ENCODE measurements at places on chromosomes 16 and 17.

DNA sequence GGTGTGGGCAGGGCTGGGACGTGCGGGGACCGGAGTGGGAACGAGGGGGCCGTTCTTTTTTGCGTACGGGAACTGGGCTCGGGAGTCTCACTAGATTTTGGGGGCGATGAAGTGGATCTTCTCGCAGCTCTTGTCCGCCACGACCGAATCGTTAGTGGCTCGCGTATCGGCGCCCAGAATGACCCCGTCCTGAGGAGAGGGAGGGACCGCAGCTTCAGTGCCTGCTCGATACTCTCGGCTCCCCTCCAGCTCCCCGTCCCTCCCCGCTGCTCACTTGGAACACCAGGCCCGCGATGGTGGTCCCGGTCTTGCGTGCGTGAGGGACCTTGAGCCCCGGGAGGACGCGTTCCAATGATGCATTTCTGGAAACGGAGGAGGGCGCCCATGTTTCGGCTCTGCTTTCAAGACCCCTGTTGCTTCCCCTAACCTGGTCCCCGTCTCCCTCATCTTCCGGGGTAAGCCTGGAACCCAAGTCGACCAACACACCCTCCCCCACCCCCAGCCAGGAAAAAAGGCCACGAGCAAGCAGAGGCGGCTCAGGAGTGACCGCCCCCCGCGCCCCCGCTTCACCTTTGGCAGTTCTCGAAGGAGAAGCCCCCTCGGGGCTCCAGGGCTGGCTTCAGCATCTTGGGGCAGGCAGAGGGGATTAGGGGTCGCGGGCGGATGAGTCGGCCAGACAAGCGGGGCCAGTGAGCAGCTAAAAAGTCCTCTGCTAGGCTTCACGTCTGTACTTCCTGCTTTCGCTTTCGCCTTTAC, at the start of gene PSMB10:
Gene PSMB10, minus strand, starts transcription at position 727 of the 756 bp plus-strand sequence. Its CDS starts 101 bp downstream, at position 626.
- H3K4me1 ChIP-seq: no peaks in the 10 kb centered on the region
- peaks cover 2% of the 10 kb centered on the region for H3K36me3 ChIP-seq
- H3K27ac ChIP-seq: peak within 1 kb of the TSS; percentile 18

DNA sequence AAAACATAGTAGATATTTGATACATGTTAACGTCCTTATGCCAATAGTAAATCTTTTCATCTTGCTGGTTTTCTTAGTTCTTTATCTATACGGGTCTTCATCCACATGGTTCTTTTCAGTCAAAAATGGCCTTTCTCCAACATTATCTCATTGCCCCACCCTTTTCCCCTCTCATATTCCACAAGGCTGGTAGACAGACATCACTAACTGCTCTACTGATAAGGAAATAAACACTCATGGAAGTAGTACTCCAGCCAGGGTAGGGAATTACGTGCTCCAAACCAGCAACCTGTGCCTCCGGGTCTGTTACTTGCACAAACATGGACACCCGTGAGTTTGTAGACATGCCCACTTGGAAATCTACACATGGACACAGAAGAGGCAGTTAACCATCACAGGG, 141.4 kb downstream of the XYLT1 start:
- DNase-seq: no peak
- no peak overlapping the region for H3K4me3 ChIP-seq
- peaks cover 10% of the 10 kb centered on the region for H3K4me1 ChIP-seq
- H3K27ac ChIP-seq: peak overlapping the region; percentile 85
- H3K27me3 ChIP-seq: no peaks in the 10 kb centered on the region

GRCh38 chr17:73141411-73141810, 23.4 kb upstream of the SSTR2 start:
- no peak overlapping the region for H3K4me3 ChIP-seq
- H3K36me3 ChIP-seq: no peaks in the 10 kb centered on the region
- no peak for DNase-seq
- peaks cover 1% of the 10 kb centered on the region for H3K27me3 ChIP-seq
- no peak overlapping the region for H3K27ac ChIP-seq

GRCh38 chr17:74945543-74945942, 9.8 kb downstream of the OTOP3 start:
- no peak overlapping the region for H3K4me3 ChIP-seq
- DNase-seq: no peak
- no peaks in the 10 kb centered on the region for H3K27me3 ChIP-seq
- H3K36me3 ChIP-seq: no peaks in the 10 kb centered on the region
- H3K27ac ChIP-seq: no peak overlapping the region
- H3K4me1 ChIP-seq: no peaks in the 10 kb centered on the region

GRCh38 chr17:78323826-78324390, 36.0 kb downstream of the SOCS3 start:
- H3K4me1 ChIP-seq: no peaks in the 10 kb centered on the region
- H3K27ac ChIP-seq: peak overlapping the region; percentile 10
- no peak overlapping the region for H3K4me3 ChIP-seq
- H3K27me3 ChIP-seq: no peaks in the 10 kb centered on the region

DNA sequence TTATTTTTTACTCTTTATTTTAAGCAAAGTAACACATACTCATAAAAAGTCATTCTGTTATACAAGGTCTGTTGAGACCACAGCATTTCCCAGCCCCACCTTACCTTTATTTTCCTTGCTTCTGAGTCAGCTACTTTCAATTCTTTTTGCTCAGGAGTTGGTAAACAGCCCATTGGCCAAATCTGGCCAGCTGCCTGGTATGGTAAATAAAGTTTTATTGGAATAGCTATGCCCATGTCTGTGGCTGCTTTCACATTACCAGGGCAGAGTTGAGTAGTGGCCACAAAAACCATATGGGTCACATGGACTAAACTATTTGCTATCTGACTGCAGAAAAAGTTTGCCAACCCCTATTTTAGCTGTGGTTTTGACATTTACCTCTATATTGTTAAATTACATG, 3.4 kb upstream of the NSRP1 start:
- no peak overlapping the region for H3K27ac ChIP-seq
- H3K4me3 ChIP-seq: no peak overlapping the region
- H3K36me3 ChIP-seq: no peaks in the 10 kb centered on the region

- no peak overlapping the region for H3K4me3 ChIP-seq
- no peaks in the 10 kb centered on the region for H3K27me3 ChIP-seq
- H3K27ac ChIP-seq: no peak overlapping the region
- no peaks in the 10 kb centered on the region for H3K36me3 ChIP-seq
These were observed 607.1 kb downstream of the KCNJ2 start for GRCh38 chr17:70776441-70776840.

GRCh38 chr17:59652119-59652518, 32.4 kb downstream of the CLTC start:
- no peak overlapping the region for H3K27ac ChIP-seq
- H3K27me3 ChIP-seq: no peaks in the 10 kb centered on the region
- DNase-seq: no peak
- H3K4me3 ChIP-seq: no peak overlapping the region
- H3K4me1 ChIP-seq: no peaks in the 10 kb centered on the region
- H3K36me3 ChIP-seq: peaks cover 7% of the 10 kb centered on the region

- no peaks in the 10 kb centered on the region for H3K36me3 ChIP-seq
- H3K4me1 ChIP-seq: no peaks in the 10 kb centered on the region
- no peak overlapping the region for H3K4me3 ChIP-seq
- no peak for DNase-seq
- H3K27ac ChIP-seq: peak overlapping the region; percentile 84
These were observed 1.8 kb upstream of the MT2A start for GRCh38 chr16:56606476-56607108.

DNA sequence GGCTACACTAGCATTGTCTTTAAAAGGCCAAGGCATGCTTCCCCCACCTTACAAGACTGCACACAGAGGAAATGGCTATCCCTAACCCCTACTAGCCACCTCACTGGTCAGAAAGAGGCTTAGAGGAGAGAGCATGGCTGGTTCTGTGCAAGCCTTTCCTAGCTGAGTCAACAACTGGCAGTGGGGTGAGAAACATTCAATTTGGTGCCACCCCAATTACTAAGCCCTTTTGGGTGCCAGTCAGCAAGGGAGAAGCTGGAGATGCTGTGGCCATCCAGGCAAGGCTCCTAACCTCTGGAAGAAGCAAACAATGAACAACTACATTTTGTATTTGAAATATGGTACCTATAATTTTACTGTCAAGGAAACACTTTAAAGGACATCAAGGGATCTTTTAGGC, 4.7 kb upstream of the KAT7 start:
- no peaks in the 10 kb centered on the region for H3K36me3 ChIP-seq
- H3K27me3 ChIP-seq: no peaks in the 10 kb centered on the region
- no peaks in the 10 kb centered on the region for H3K4me1 ChIP-seq

GRCh38 chr17:58947824-58948223, 158.9 kb downstream of the TRIM37 start:
- H3K27me3 ChIP-seq: no peaks in the 10 kb centered on the region
- H3K4me1 ChIP-seq: no peaks in the 10 kb centered on the region
- DNase-seq: no peak
- no peaks in the 10 kb centered on the region for H3K36me3 ChIP-seq
- H3K27ac ChIP-seq: no peak overlapping the region

- H3K4me3 ChIP-seq: no peak overlapping the region
- no peaks in the 10 kb centered on the region for H3K36me3 ChIP-seq
- no peaks in the 10 kb centered on the region for H3K4me1 ChIP-seq
- no peak overlapping the region for H3K27ac ChIP-seq
- no peak for DNase-seq
- H3K27me3 ChIP-seq: no peaks in the 10 kb centered on the region
These were observed 1225.3 kb downstream of the CDH11 start for GRCh38 chr16:63896383-63897109.

GRCh38 chr16:11389631-11390565, 44.6 kb downstream of the RMI2 start:
- no peak overlapping the region for H3K27ac ChIP-seq
- H3K4me3 ChIP-seq: no peak overlapping the region
- no peak for DNase-seq
- no peaks in the 10 kb centered on the region for H3K27me3 ChIP-seq
- H3K36me3 ChIP-seq: no peaks in the 10 kb centered on the region
- H3K4me1 ChIP-seq: no peaks in the 10 kb centered on the region

DNA sequence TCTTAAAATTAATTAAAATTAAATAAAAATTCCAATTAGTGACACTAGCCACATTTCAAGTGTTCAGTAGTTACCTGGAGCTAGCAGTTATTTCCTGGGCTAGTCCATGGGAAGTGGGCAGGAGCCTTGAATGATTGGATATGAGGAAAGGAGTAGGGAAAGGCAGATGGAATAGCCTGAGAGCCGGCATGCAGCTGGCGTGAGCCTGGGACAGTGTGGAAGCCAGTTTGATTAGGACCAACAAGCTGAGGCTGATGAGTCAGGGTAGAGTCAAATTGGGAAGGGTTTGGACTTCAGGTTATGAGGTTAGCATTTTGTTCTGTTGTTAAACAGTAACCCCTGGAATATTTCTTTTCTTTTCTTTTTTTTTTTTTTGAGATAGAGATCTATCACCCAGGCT, 15.3 kb upstream of the GNA13 start:
- H3K4me1 ChIP-seq: no peaks in the 10 kb centered on the region
- no peaks in the 10 kb centered on the region for H3K27me3 ChIP-seq
- H3K4me3 ChIP-seq: no peak overlapping the region

GRCh38 chr16:83660282-83660681, 147.5 kb upstream of the HSBP1 start:
- H3K27ac ChIP-seq: no peak overlapping the region
- no peaks in the 10 kb centered on the region for H3K27me3 ChIP-seq
- DNase-seq: no peak
- no peak overlapping the region for H3K4me3 ChIP-seq

GRCh38 chr16:12470311-12471229, 333.1 kb downstream of the CPPED1 start:
- DNase-seq: peak; percentile 88
- H3K27ac ChIP-seq: no peak overlapping the region
- H3K4me3 ChIP-seq: no peak overlapping the region
- H3K4me1 ChIP-seq: no peaks in the 10 kb centered on the region
- no peaks in the 10 kb centered on the region for H3K27me3 ChIP-seq
- H3K36me3 ChIP-seq: no peaks in the 10 kb centered on the region

GRCh38 chr16:10828851-10829366, 10.3 kb upstream of the TVP23A start:
- H3K4me1 ChIP-seq: no peaks in the 10 kb centered on the region
- no peaks in the 10 kb centered on the region for H3K27me3 ChIP-seq
- H3K4me3 ChIP-seq: no peak overlapping the region
- H3K36me3 ChIP-seq: no peaks in the 10 kb centered on the region
- peak overlapping the region; percentile 98 for H3K27ac ChIP-seq
- DNase-seq: peak; percentile 98

GRCh38 chr17:70172923-70173322, 3.6 kb downstream of the KCNJ2 start:
- no peak overlapping the region for H3K4me3 ChIP-seq
- H3K27me3 ChIP-seq: no peaks in the 10 kb centered on the region
- no peaks in the 10 kb centered on the region for H3K4me1 ChIP-seq

- DNase-seq: no peak
- no peak overlapping the region for H3K27ac ChIP-seq
- H3K4me3 ChIP-seq: no peak overlapping the region
- no peaks in the 10 kb centered on the region for H3K4me1 ChIP-seq
These were observed 65.7 kb downstream of the ARSG start for GRCh38 chr17:68356949-68357455.

DNA sequence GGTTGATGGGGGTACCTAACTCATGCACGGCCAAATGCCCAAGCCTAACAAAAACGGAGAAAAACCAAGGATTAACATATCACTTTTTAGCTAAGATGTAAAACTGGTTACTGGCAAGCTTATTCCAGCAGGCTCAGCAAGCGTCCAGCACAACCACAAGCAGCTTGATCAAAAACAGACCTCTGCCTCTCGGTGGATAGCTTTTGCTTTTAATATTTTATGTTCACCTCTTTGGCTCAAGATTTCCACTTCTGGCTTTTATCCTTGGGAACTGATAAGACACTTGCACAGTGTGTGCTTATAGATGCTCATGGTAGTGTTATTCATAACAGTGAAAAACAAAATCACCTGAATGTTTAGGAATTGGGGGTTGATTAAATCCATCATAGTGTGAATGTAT, 206.9 kb upstream of the CACNG5 start:
- no peak overlapping the region for H3K27ac ChIP-seq
- H3K4me1 ChIP-seq: no peaks in the 10 kb centered on the region
- no peaks in the 10 kb centered on the region for H3K27me3 ChIP-seq
- no peaks in the 10 kb centered on the region for H3K36me3 ChIP-seq

GRCh38 chr17:59496178-59496577, 69.2 kb upstream of the DHX40 start:
- DNase-seq: no peak
- peaks cover 2% of the 10 kb centered on the region for H3K36me3 ChIP-seq
- no peak overlapping the region for H3K4me3 ChIP-seq
- peaks cover 7% of the 10 kb centered on the region for H3K4me1 ChIP-seq

GRCh38 chr17:38922538-38923297, 2.7 kb upstream of the LASP1NB start:
- no peaks in the 10 kb centered on the region for H3K27me3 ChIP-seq
- H3K4me1 ChIP-seq: no peaks in the 10 kb centered on the region
- peaks cover 2% of the 10 kb centered on the region for H3K36me3 ChIP-seq
- H3K4me3 ChIP-seq: no peak overlapping the region
- H3K27ac ChIP-seq: no peak overlapping the region
- DNase-seq: peak; percentile 78

GRCh38 chr16:1763521-1764511, 7.5 kb downstream of the NME3 start:
- no peak for DNase-seq
- H3K36me3 ChIP-seq: no peaks in the 10 kb centered on the region
- H3K27ac ChIP-seq: no peak overlapping the region
- no peak overlapping the region for H3K4me3 ChIP-seq
- no peaks in the 10 kb centered on the region for H3K4me1 ChIP-seq
- H3K27me3 ChIP-seq: no peaks in the 10 kb centered on the region

- no peaks in the 10 kb centered on the region for H3K27me3 ChIP-seq
- no peaks in the 10 kb centered on the region for H3K36me3 ChIP-seq
- H3K4me1 ChIP-seq: no peaks in the 10 kb centered on the region
- no peak for DNase-seq
- no peak overlapping the region for H3K27ac ChIP-seq
- no peak overlapping the region for H3K4me3 ChIP-seq
These were observed 78.1 kb upstream of the ZFHX3 start for GRCh38 chr16:73125850-73126524.
